ENCODE measurements at places on chromosomes 4 and X. TPM values are rescaled to one million over a fixed set of nuclear protein-coding genes. Genes with fewer than 3 reads are reported as not detected.
A peak's percentile ranks its signal among the peaks of the same experiment; 100 is the strongest.

GRCh38 chr4:183264614-183265013, 55.5 kb downstream of the CLDN22 start:
- DNase-seq, result no peak

DNA sequence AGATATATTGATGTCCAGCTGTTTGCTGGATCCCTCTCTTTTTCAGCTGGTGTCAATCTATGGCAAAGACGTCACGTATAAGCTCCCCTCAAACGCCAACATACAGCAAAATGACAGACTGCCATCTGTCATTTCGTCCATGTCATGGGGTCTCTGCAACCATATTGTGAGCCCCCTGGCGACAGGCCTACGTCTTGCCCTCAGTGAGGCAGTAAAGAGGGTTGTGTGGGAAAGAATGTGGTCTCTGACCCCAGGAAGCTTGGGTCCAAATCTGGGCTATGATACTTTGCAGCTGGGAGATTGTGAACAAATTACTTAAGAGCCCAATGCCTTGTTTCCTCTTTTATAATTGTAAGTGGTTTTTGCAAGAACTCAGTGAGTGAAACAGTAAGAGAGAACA, 7.4 kb downstream of the SUPT20HL2 start:
- no peak for DNase-seq

DNA sequence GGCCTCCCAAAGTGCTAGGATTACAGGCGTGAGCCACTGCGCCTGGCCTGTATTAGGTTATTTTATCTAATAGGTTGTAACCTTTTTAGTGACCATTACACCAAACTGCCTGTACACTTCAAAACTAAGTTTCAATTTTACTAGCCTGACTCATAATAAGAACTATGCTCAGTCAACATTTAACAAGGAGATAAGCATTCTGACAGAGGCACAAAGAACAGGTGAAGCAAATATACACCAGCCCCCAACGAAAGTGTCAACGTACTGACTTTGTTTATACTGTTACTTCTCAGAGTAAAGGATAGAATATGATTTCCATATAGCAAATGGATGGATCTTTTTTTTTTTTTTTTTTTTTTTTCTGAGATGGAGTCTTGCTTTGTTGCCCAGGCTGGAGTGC, 62.8 kb downstream of the SHISA3 start:
- DNase-seq, result no peak

DNA sequence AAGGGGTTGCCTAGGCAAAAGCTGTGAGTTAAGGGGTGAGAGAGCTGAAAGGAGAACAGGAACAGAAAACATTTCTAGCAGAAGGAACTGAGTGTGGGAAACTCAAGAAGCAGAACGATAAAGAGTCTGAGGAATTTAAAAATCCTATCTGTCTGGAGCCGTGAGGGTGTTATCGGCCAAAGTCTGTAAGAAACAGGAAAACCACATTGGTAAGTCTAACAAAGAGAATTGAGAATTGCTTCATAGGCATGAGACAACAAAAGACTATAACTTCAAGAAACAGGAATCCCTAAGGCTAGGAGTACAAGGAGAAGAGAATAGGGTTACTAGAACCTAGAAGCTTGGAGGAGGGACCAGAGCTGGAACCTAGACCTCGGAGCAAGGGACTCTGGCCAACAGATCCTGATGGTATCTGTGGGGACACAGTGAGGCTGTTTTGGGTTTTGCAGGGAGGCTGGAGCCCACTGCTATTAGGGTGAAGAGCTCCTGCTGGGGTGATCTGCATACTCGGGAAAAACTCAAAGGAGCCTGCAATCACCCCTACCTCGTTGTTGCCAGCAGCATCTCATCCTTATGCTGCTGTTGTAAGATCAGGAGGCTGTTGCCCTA, 175.6 kb downstream of the FBXO8 start:
- no peak for DNase-seq

- no peak for DNase-seq
Observed at GRCh38 chr4:40842318-40842717, 92.6 kb downstream of the NSUN7 start.

DNA sequence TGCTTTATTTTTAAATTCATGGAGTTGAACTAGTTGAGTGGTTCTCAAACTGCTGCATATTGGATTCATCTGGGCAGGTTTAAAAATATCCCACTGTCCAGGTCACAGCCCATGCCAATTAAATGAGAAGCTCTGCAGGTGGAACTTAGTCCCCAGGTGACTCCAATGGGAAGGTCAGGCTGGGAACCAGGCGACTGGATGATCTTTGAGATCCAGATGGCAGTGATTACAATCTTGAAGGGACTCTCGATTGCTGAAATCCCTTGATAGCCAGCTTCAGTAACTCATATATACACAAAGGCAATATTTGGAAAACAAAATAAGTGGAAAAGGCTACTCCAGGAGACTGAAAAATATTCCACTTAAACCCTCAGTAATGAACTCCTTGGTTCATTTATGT, 8.1 kb downstream of the ADH1A start:
- no peak for DNase-seq

DNA sequence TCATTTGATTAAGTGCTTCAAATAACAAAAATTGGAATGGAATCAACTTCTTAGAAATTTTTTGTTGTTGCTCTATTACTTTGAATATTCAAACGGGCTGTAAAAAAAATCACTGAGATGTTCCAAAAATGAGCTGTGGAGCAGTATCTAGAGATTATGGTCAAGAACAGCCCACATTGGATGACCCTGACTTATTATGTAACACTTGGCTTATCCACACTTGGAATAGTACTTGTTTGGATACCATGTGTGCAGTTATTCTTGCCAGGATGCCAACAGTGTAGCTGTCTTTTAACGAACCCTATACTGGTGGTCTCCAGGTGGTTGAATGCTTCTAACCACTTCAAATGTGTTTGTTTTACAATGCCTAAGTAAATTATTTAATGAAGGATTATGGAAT, 64.9 kb upstream of the CAMK2D start:
- no peak for DNase-seq

- no peak for DNase-seq
Observed at GRCh38 chr4:68719075-68719473, 48.6 kb upstream of the UGT2B15 start.

GRCh38 chrX:69031181-69031580, 134.1 kb downstream of the PJA1 start:
- no peak for DNase-seq

DNA sequence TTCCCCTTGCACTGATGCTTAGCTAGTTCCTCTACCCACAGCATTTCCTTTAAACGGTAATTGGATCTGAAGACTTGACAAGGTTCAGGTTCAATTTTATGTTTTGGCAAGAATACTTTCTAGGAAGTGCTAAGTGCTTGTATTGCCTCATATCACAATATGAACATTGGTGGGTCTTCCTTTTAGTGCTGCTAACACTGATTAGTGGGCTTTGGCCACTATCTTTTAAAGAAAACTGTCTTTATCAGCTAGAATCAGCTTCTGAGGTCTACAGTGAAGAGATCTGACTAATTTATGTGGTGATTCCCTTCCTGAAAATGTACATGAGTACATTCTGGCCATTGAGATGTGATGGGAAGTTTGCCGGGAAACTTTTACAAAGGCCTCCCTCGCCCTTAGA, 316.7 kb upstream of the KLF3 start:
- no peak for DNase-seq

- no peak for DNase-seq
Observed at GRCh38 chrX:68763481-68763880, 65.3 kb upstream of the EFNB1 start.

DNA sequence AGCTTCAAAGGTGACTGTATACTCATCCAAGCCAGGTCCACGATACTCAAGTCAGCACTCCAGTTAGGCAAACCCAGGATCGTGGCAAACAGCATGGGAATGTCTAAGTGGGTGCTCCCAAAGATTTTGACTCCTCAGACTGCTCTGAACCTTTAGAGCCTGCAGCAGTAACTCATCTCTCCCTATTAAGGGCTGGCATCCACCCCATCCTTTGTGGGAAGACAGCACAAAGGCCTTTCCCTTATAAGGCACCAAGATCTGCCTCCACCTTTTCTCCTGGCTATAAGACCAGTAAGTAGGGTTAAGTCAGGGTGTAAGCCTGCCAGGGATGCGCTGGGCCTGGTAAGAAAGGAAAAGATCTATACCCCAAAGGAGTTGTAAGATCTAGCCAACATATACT, 23.6 kb upstream of the SLC25A43 start:
- DNase-seq, result no peak

DNA sequence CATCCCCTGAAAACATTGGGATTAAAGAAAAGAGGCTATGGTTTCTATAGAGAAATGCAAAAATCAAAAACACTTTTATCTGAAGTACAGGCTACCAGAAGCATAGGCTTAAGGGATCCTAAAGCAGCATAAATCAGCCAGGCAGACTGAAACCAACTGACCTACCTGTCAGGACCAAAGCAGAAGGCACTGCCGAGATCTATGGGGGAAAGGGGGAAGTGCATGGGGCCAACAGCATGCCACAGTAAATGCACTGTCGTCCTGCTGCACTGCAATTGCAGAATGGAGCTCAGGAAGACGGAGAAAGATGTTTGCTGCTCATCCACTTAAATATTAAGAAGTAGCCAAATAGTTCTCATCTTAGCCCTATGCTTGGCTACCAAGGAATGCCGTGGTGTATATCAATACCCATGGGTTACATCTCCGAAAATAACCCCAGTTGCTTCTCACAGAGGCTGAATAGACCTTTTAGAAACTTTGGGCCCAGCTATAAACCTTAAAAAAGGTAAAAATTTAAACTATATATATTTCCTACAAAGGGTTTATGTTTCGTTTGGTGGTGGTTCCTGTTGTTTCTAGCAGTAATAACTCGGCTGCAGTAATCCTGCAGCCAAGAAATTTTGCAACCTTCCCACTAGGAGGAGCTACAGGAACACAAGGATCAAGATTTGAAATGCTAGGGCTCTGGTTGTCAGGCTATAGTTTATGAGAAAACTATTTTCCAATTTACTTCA, 312.2 kb upstream of the DIAPH2 start:
- DNase-seq, result no peak

Gene XAGE1A
- total RNA-seq, result not detected

- DNase-seq, result no peak
Observed at GRCh38 chrX:40087425-40088298, 10.1 kb downstream of the BCOR start.

GRCh38 chr4:10108818-10109783, 7.5 kb downstream of the WDR1 start:
- DNase-seq, result peak; percentile 60

Gene UGDH
- total RNA-seq, result 40.6 TPM

Gene SORBS2
- total RNA-seq, result 118 TPM

- DNase-seq, result no peak
Observed at GRCh38 chr4:75997081-75997480, 6.3 kb upstream of the SDAD1 start.

Gene FRAS1
- 2.4 TPM for total RNA-seq

Gene DDX53
- total RNA-seq, result not detected

DNA sequence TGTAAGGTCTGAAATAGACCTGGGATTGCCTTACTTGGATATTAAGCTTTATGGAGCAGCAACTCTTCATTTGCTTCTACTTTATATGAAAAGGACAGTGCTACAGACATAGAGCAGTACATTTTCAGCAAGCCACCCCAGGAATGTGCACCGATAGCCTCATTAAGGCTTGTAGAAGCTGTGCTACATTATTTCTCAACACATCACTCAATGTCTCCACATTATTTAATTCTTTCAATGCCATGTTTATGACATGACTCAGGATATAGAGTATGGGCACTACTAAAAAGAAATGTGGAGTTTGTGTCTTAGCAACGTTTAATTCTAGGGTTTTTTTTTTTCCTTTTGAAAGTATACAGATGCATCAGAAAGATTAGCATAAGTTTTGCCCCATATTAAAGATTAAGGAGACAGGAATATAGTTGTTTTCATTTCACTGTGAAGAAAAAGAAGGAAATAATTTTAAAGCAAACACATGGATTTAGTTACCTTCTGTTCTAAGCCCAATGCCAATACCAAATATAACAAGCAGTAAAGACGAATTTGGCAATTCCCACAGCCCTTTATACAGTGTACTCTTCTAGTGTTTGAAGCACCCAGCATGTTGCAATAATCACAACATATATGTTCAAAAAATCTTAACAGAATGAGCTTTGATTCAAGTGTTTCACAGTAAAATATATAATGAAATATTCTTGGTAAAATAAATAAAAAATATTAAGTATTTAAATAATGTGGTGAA, 2140.1 kb upstream of the AGA start:
- DNase-seq, result no peak

- no peak for DNase-seq
Observed at GRCh38 chrX:123081776-123082175, 102.3 kb upstream of the GRIA3 start.

DNA sequence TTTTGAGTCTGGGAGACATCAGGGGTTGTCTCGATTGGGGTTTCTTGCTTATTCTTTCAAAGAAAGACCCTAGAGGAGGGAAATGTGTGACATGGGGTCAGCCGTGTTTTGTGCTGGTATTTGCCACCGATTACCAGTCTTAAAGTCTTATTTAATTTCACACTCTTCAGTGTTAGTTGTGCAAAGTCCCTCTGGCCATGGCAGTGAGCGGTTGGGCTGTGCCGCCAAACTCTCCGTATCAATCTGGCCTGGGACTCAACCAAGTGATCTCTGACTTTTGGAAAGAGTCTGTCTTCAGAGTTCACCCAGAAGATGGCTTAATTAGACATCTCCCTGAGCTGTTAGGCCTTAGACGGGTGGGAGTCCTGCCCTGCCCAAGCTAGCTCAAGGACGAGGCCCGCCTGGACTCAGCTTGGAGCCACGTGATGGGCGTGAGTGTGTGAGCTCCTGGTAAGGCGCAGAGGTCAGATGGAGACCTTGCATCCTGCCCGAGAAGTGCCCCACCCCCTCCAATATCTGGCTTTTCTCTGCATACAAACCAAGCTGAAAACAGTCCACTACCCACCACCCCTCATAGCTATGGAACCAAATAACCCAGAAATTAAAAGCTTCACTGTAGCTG, 3.8 kb upstream of the PITX2 start:
- no peak for DNase-seq

DNA sequence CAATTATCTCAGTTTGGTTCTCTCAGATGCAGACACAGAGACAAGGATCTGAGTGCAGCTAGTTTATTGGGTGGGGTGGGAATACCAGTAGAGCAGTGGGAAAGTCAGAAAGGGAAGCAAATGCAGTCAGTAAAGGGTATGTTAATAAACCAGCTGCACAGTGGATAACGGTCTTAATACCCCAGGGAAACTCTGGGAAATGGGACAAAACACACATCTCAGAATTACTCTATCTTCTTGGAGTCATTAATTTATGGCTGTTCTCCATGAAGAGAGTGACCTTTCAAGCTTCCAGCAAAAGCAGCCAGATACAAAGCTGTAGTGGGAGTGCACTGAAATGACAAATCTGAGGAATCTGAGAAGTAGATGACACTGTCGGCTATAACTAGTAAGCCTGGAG, 73.3 kb upstream of the NALF2 start:
- no peak for DNase-seq

DNA sequence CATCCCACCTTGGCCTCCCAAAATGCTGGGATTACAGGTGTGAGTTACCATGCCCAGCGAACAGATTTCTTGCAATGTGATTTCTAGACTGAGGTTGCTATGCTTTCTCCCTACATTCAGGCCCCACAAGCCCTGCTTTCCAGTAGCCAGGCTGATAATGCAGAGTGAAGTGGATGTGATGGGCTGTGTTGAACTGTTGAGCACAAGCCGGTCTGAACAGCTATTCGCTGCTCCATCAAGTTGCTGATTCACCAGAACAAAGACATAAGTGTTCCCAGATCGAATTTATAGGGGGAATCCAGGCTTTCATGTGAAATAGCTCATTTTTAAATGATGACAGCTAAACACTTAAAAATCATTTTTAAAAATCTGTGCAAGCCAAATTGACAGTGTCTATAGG, 8.0 kb downstream of the NIPAL1 start:
- no peak for DNase-seq
